GM12865 (cell line): ENCODE measurements at places on chromosomes 6 and 20.

DNA sequence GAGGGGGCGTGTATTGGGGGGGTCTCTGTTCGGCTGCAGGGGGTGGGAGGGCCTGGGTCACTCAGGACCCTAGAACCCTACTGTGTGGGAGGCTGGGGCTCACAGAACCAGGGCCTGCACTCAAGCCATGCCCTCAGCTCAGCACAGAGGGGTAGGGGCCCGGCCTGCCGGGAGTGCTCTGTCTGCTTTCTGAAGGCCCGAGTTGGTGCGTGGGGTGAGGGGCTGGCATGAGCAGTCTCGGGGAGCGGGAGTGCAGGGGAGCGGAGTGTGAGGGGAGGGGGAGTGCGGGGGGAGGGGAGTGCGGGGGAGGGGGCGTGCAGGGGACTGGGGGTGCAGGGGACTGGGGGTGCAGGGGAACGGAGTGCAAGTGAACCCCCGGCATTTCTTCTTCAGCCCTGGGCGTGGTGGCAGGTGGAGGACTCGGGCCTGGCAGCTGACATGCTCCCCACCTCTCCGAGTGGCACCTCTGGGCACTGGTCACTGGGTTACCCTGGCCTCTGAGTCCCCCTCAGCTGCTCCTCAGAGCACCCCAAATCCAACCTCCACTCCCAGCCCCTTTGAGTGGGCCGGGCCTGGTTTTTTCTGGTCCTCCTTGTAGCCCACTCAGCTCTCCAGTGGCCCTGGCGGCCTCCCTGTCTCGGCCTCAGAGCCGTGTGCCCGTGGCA is 1.0 kb downstream of the COL20A1 start:
- no peak for DNase-seq

DNA sequence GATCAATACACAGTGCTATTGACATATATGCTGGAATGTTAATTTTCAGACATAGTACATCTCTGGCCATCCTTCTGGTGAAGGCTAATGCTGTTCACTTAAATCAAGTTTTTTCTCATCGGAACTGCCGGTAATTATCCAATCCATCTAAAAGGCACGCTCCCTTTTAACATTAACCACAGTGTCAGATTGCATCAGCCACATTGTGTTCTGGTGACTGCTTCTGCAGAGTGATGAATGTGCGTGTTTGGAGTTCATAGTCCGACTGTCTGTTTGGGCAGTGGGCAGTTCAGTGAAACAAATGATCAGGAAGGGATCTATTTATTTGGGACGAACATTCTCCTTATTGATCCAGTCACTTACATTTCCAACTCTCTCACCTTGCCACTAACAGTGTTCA is 49.5 kb downstream of the SOBP start:
- no peak for DNase-seq

DNA sequence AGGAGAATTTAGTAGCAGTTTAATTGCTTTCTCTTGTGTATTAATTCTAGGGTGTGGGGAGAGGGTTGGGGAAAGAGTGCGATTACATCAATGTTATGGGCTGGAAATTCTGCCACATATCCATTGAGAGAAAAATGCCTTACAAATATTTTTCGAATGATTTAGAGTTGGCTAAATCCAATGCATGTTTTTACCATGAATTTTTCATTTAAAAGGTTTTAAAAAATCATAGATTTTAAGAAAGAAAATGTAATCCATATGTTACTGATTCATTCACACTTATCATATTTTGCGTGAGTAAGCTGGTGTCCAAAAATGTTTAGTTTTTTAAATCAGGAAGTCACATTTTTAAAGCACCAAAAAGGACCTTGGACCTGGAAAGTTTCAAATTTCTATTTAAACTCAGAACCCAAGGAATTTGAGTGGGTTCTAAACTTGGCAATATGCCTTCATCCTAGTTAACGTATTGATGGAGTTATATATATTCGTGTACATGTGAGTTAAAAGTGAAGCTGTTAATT is 627.4 kb upstream of the CITED2 start:
- no peak for DNase-seq

DNA sequence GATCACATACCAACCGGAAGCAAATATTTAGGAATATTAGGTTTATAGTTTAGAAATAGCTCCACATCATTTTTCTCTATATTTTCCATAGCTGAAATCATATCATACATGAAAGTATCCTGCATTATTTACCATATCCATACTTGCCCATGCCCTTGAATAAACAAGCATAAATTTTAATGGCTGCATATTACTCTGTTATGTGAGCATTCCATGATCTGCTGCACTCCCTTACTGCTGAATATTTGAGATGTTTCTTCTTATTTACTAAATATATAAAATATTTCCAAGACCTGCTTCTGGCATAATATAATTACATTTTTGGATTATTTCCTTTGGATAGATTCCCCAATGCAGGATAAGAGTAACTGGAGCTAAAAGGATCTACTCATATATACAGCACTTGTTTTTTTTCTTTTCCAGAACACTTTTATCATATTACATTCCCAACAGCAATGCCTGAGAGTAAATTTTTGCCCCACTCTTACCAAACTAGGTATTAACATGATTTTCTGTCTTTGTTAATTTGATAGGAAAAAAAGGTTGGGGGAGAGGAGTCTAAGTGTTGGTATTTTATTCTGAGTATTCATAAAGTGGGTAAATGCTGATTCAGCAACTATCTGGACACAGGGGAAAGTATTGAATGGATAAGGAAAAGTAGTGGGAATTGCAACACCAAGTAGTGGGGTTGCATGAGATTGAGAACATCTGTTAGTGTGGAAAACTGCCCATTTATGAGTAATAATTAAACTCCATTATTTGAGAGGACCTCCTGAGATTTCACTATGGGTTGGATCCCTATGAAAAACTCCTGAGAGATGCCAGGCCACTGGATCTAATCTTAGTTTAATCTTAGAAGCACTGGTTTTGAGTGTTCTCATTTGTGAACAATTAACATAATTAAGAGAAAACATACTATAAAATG is 76.0 kb downstream of the MAN1A1 start:
- no peak for DNase-seq
